Esophagus squamous epithelium (tissue), 5 donors: ENCODE measurements at places on chromosomes 7 and 10. TPM values are rescaled to one million over a fixed set of nuclear protein-coding genes. Genes with fewer than 3 reads are reported as not detected.

- H3K4me1 ChIP-seq, result no peaks in the 10 kb centered on the region
- no peak overlapping the region for H3K27ac ChIP-seq
- H3K27me3 ChIP-seq, result no peaks in the 10 kb centered on the region
Observed at GRCh38 chr7:73454424-73454823, 20.8 kb downstream of the FZD9 start.

DNA sequence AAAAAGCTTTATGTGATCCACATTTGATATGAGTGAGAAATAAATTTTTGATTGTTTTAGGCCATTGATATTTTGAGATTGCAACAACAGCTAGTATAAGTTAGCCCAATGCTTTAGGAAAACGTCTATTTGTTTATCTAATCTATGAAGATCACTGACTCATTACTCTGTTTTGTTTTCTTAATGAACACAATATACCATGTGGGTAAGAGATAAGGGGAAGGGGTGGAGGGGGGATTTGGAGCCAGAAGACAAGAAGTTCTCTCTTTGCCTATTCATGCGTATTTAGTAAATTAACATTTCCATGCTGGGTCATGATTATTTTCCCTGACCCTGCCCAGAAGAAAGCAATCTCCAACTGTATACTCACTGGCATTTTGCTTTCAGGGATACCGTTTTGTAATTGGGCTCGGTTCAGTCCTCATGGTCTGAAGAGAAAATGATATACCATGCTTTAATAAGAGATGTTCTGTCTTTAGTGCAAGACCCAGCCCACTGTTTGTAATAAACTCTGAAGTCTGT is 359.5 kb upstream of the NPSR1 start:
- H3K36me3 ChIP-seq, result no peaks in the 10 kb centered on the region
- no peak overlapping the region for H3K4me3 ChIP-seq
- H3K4me1 ChIP-seq, result no peaks in the 10 kb centered on the region
- H3K27me3 ChIP-seq, result no peaks in the 10 kb centered on the region
- DNase-seq, result no peak

GRCh38 chr7:9028012-9028411 is 594.6 kb downstream of the NXPH1 start:
- H3K4me1 ChIP-seq, result no peaks in the 10 kb centered on the region
- H3K4me3 ChIP-seq, result no peak overlapping the region
- no peaks in the 10 kb centered on the region for H3K36me3 ChIP-seq
- H3K27ac ChIP-seq, result no peak overlapping the region
- DNase-seq, result no peak

- H3K27ac ChIP-seq, result no peak overlapping the region
- H3K36me3 ChIP-seq, result no peaks in the 10 kb centered on the region
- no peak for DNase-seq
- no peaks in the 10 kb centered on the region for H3K27me3 ChIP-seq
- H3K4me1 ChIP-seq, result no peaks in the 10 kb centered on the region
- no peak overlapping the region for H3K4me3 ChIP-seq
Observed at GRCh38 chr10:16835228-16835627, 18.0 kb upstream of the RSU1 start.

Gene UTF1
- total RNA-seq, result not detected

Gene LIPJ
- not detected for total RNA-seq

Gene CRCP
- 18.7 TPM for total RNA-seq
